ENCODE measurements at places on chromosomes 3 and 15. TPM values are rescaled to one million over a fixed set of nuclear protein-coding genes. Genes with fewer than 3 reads are reported as not detected.

CPEB1 gene
- polyA plus RNA-seq = 49.0 TPM

ARRDC4 gene
- 7.8 TPM for polyA plus RNA-seq

MESP1 gene
- 2.1 TPM for polyA plus RNA-seq

GOLGA8T gene
- polyA plus RNA-seq = not detected

CD200 gene
- polyA plus RNA-seq = 59.0 TPM

TM4SF18 gene
- not detected for polyA plus RNA-seq
